ENCODE measurements at places on chromosomes 1 and 21. TPM values are rescaled to one million over a fixed set of nuclear protein-coding genes. Genes with fewer than 3 reads are reported as not detected.

MOV10 gene
- 77.2 TPM for total RNA-seq

NHLH1 gene
- 10.6 TPM for total RNA-seq

DNA sequence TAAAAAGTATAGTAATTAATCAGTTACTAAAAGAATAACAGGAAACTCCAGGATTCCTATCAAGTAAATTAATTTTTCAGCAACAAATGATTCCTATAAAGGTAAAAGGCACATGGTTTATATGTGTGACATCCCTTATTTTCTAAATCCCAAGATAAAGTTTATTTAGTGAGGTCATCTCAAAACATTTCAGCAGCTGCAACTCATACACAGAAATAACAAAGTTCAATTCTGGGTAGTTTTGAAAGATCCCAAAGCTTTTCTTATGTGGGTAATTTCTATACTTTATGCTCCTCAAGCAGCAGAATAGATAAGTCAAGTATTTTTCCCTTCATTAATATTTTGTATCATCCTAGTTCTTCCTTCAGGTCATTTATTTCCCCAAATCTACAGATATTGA, 117.7 kb downstream of the EIF4G3 start:
- H3K27ac ChIP-seq = no peak overlapping the region
- H3K27me3 ChIP-seq = no peaks in the 10 kb centered on the region
- H3K4me3 ChIP-seq = no peak overlapping the region
- no peak for DNase-seq
- peaks cover 8% of the 10 kb centered on the region for H3K36me3 ChIP-seq
- H3K4me1 ChIP-seq = peaks cover 9% of the 10 kb centered on the region

DNA sequence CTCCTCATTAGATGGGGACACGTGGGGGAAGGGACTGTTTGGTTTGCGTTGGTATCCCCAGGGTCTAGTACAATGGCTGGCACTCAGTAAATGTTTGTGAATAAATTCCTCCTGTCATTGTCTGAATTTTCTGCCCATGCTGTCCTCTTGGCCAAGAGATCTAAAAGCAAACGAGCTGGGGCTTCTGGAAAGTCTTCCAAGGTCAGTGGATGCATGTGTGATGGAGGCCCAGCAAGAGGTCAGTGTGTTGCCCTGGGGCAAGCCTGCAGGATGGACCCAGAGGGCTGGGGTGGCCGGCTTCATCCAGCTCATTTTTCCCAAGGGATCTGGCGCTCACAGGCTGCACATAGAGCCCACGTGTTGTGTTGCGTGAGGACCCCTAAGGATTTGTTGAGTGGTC, 30.0 kb upstream of the JUN start:
- H3K4me1 ChIP-seq = peaks cover 43% of the 10 kb centered on the region
- peak overlapping the region; percentile 17 for H3K4me3 ChIP-seq
- H3K36me3 ChIP-seq = no peaks in the 10 kb centered on the region
- DNase-seq = no peak

GSTM1 gene
- total RNA-seq = 45.9 TPM

NCMAP gene
- not detected for total RNA-seq

DNA sequence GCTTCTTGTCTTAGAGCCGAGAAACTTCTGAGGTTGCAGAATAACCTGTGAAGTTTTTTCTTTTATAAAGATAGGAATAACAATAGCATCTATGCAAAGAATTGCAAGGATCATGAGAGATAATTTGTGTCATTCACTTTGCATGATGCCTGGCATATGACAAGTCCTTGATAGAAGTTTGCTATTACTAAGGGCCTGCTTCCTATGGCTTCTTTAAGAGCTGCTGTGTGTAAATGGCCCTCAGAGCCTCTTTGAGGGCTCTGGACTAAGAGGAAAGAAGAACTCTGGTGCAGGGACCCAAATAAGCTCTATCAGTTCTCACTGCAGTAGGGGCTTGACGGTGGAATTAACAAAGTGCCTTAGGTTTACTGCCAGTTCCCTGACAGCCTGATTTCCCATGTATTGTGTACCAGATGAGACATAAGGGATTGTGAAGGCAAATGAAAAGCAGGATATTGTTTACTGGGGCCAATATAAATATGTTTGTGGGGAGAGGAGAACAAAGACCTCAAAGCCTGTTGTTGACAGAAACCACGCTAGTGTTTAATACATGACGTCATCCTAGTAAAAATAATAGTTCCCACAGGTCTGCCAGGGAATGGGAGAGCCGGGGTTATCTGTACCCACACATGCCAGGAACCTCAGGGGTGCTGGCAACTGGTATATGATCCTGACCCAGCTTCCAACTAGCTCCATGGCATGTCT, 131.2 kb upstream of the UBE2U start:
- H3K27me3 ChIP-seq = no peaks in the 10 kb centered on the region
- H3K4me1 ChIP-seq = peaks cover 49% of the 10 kb centered on the region
- no peak overlapping the region for H3K4me3 ChIP-seq
- H3K36me3 ChIP-seq = no peaks in the 10 kb centered on the region

- no peaks in the 10 kb centered on the region for H3K4me1 ChIP-seq
- no peaks in the 10 kb centered on the region for H3K27me3 ChIP-seq
- H3K27ac ChIP-seq = no peak overlapping the region
- H3K36me3 ChIP-seq = no peaks in the 10 kb centered on the region
Measured at GRCh38 chr1:222387007-222387814, 160.7 kb downstream of the HHIPL2 start.

GRCh38 chr1:23601968-23602876, 42.9 kb upstream of the ID3 start:
- DNase-seq = no peak
- no peaks in the 10 kb centered on the region for H3K36me3 ChIP-seq
- peak overlapping the region; percentile 43 for H3K27ac ChIP-seq
- no peaks in the 10 kb centered on the region for H3K27me3 ChIP-seq
- H3K4me3 ChIP-seq = no peak overlapping the region
- H3K4me1 ChIP-seq = peaks cover 58% of the 10 kb centered on the region

DNA sequence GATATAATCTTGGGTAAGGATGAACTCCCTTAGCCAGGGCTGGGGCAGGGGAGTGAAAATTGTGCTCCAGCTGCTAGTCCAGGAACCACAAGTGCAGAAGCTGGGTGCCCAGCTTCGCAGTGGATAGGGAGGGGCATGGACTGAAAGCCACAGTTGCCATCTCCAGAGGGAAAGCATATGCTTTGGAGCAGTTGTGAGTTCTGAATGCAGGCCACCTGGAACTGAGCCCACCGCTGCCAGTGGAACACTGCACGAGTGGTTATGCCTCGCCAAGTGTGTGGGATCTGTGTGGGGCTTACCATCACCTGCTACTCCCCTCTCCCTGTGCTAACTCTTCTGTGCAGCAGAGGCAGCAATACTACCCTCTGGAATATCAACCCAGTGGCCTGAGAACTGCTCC, 158.4 kb upstream of the DPT start:
- H3K4me1 ChIP-seq = no peaks in the 10 kb centered on the region
- no peaks in the 10 kb centered on the region for H3K36me3 ChIP-seq
- H3K4me3 ChIP-seq = no peak overlapping the region
- H3K27ac ChIP-seq = no peak overlapping the region

CACNA1E gene
- 1.5 TPM for total RNA-seq
